Right atrium auricular region (tissue), 2 donors: ENCODE measurements at places on chromosomes 3 and 15. TPM values are rescaled to one million over a fixed set of nuclear protein-coding genes. Genes with fewer than 3 reads are reported as not detected.

The SEC62 gene
- 31.2 TPM for total RNA-seq

The RHCG gene
- 0.43 TPM for total RNA-seq

The ECE2 gene
- total RNA-seq, result 1.6 TPM

The FAM81A gene
- total RNA-seq, result 0.98 TPM

The SKOR1 gene
- total RNA-seq, result 0.12 TPM

The ALG3 gene
- 50.6 TPM for total RNA-seq

The KLHL6 gene
- 0.41 TPM for total RNA-seq

GRCh38 chr15:65032801-65033537, 3.5 kb upstream of the MTFMT start:
- no peak for DNase-seq

DNA sequence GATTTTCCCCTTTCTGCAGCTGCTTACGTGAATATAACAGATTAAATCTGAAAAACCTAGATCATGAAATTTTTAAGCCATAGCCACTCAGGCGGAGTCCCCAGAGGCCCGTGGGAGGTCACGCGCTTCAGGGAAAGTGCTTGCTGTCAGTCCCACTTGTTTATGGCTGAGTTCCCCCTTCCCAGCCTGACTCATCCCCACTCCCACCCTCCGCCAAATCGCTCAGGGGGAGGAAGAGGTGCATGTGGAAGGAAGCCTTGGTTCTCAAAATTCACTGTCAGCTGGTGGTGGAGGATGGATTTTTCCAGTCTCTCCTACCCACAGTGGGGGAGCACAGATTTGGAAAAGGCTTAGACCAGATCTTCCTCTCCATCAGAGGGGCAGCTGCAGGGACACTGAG, 67.4 kb downstream of the CORO2B start:
- no peak for DNase-seq

GRCh38 chr15:98071786-98072185, 111.3 kb downstream of the ARRDC4 start:
- DNase-seq, result no peak

GRCh38 chr3:152243301-152243711, 25.4 kb upstream of the MBNL1 start:
- no peak for DNase-seq

DNA sequence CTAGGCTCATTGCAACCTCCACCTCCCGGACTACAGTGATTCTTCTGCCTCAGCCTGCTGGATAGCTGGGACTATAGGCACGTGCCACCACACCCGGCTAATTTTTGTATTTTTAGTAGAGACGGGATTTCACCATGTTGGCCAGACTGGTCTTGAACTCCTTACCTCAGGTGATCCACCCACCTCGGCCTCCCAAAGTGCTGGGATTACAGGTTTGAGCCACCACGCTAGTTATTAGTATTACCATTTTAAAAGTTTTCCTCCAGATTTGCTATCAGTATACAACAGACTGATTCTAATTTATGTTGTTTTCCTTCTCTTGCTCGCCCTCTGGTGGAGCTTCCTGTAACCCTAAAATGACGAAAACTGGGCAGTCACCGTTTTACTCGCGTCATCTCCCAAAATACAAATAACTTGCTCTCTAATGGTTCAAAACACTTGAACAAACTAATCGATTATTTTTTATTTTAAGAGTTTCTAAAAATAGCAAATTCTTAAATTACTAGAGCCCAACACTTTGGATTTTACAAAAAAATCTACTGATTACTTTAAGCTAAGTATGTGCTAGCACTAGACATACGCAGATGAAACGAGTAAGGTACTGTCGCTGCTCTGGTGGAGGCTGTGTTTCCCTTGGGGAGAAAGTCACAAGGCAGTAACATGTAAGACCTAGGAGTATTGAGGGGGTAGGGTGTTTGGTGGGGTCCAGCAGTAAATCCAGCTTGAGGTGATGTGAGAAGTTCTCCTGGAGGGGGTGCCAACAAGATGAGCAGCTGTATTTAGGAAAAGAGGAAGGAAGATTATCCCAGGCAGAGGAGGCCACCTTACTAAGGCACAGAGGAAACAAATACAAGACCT, 203.3 kb downstream of the MBNL1 start:
- DNase-seq, result peak; percentile 80

DNA sequence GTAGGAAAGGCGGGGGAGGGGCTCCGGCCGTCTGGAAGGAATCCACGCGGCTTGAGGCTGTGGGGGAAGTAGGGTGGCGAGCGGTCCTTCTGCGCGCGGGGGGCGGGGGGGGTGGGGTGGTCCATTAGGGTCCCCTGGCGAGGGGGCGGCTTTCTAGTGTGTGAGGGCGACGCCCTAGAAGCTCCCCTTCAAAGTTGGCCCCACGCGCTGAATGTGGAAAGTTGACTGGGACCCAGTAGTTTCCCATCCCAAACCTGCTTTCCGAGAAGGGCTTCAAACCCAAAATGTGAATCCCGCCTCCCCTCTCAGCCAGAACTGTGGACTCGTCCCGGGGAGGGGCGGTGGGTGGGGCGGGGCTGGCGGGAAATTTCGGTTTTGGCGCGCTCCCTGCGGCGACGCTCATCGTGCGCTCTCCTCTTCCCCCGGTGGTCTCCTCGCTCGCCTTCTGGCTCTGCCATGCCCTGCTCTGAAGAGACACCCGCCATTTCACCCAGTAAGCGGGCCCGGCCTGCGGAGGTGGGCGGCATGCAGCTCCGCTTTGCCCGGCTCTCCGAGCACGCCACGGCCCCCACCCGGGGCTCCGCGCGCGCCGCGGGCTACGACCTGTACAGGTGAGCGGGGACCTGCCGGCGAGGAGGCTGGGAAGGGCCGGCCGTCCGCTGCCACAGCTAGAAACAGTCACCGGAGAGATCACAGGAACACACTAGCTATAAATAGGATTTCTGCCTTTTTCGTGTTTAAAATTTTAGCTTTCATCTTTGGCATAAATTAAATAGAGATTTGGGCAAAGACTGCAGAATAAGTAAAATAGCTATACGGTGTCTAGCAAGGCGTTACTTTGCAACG, 790 bp downstream of the DUT start:
- peak; percentile 65 for DNase-seq

DNA sequence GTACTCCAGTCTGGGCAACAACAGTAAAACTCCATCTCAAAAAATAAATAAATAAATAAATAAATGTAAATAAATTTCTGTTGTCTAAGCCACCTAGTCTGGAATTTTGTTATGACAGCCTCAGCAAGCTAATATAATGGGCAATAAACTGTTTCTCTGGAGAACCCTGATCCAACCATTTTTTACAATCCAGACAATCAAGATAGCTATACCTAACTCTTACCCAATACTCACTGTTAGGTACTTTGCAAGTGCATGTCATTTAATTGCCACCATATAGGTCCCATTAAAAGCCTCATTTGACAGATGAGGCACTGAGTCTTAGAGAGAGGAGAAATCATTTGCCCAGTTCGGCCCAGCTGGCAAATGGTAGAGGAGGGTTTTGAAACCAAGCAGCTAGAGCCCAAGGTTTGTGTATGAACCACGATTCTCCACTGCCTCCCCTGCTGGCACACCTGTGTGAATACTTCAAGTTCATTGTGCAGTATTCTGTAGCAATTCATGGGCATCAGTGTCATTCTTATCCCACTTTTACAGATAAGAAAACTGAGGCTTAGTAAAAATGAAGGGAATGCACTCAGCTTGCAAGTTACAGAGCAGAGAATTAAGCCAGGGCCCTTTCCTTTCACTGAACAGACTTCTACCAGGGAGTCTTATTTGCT, 107.0 kb upstream of the UBE2E1 start:
- no peak for DNase-seq

DNA sequence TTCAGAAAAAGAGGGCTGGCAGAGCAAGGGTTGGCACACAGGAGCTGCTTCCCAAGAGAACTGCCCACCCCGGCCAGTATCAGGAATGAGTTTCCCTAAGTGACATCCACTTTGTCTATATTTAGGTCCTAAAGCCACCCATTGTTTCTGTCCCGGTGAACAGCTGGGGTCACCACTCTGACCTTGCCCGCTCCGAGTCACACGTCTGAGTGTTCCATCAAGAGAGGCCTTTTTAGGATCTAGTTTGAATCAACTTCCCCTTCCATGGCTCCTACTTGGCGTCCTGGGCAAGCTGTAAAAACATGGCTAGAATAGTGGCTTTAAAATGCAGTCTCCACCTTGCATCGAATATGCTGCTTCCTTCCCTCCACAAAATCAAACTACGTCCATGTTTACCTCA, 109.6 kb upstream of the ARHGEF3 start:
- DNase-seq, result no peak

- DNase-seq, result no peak
Measured at GRCh38 chr3:102237181-102237580, 197.6 kb upstream of the ZPLD1 start.

DNA sequence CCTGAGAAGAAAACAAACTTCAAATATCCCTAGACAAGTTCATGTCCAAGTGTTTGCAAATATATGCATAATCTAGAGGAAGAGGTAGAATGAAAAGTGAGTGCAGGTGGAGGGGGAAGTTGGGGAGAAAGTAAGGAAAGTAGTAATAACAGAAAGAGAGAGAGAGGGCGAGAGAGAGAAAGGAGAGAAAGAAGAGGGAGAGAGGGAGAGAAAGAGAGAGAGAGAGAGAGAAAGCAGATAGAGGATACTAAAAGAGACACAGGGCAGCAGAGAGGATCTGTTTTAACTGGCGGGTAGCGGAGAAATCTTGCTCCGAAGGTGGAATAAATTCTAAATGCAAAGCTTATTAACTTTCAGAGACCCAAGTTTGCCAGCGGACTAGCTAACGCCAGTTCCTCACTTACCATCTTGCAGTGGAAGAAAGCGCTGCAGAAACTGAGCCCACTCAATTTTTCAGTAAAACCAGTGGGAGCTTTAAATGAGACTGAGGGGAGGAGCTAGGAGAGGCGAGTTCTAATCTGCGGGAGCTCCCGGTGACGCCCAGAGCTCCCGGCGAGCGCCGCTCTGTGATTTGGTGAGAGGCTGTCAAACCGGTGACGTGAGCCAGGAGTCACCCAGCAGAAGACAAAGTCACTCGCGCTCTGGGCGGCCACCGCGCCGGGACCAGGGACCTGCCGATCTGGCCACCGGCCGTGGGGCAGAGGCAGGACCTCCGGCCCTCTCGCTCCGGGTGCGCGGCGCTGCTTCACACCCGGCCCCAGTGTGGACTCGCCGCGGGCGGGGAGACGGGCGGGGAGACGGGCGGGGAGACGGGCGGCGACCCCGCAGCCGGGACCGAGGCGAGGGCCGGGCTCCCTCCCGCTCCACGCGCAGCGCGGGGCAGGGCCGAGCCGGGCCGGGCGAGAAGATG, at the start of gene GMNC:
TSS of gene GMNC (minus strand) at position 486 of the 910 bp plus-strand sequence. CDS start at position 407, 79 bp downstream.
- DNase-seq, result peak; percentile 93

DNA sequence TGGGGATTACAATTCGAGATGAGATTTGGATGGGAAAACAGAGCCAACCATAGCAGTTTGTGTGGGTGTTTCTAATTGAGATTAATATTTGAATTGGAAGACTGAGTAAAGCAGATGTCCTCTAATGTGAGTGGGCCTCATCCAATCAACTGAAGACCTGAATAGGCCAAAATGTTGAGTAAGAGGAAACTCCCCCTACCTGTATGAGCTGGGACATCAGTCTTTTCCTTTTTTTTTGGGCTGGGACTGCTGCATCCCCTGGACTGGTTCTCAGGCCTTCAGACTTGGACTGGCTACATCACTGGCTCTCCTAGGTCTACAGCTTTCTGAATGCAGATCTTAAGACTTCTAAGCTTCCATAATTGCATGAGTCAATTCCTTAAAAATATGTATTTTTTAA, 144.1 kb downstream of the CD47 start:
- DNase-seq, result no peak

DNA sequence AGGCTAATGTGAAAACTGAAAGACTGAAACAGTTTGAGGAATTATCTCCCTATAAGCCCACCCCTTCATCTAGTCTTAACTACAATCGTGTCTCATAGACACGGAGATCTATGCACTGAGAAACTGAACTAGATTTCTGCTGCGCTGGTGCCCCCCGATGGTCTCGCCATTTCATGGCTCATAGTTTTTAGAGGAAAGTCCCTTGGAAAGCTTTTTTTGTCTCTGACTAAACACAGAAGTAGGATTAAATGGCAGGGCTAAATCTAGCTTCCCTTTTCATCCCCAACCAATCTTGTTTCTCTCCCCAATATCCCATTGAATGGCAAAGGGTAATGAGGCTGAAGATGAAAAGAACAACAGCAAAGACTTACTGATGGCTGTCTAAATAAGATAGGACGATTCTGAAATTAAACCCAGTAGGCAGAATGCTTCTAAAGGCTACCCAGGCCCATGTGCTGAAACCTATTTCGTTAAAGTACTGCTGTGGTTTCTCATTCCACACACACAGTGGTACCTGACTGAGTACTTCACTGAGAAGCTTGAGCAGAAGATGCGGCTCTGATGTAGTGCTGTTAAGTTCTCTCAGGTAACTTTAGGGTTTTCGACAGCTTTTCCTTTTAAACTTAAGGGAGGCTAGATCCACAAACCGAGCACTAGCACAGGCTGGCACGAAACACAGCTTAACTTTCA, 142.7 kb downstream of the GADL1 start:
- DNase-seq, result no peak

GRCh38 chr3:107846279-107846852, 244.5 kb downstream of the CD47 start:
- DNase-seq, result peak; percentile 77

- no peak for DNase-seq
Measured at GRCh38 chr3:140290105-140290504, 355.1 kb downstream of the CLSTN2 start.

DNA sequence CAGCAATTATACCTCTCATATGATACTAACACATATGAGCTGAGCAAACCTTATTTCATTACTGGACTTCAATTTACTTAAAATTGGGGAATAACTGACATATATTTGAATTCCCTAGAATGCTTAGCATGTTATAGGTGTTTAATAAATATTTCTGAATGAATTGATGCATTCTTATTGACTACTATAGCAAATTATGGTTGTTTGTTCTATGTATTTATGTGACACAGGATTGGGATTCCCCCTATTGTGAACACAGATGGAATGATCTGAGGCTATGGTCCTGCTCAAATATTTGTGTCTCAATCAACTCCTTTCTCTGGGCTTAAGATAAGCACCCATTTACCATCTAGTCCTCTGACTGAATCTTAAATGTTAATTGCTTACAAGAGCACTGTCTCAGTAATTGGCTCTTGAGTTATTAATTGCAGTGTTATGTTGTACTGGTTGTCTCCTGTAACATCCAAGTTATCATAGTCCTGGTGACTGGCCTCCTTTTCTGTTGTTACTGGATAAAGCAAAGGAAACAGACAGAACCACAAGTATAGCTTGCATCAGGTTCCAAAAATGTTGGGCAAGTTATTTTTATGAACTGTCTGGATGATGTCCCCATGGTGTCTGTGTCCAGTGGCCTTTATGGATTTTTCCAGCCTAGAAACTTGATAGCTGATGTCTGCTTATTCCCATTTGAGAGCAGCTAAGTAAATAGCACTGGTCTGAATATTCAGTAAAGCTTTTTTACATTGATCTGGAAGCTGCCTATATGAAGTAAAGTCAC, 2.3 kb upstream of the UACA start:
- no peak for DNase-seq

- no peak for DNase-seq
Measured at GRCh38 chr3:107235193-107235927, 141.9 kb upstream of the CCDC54 start.

- no peak for DNase-seq
Measured at GRCh38 chr3:64554096-64554920, 133.5 kb downstream of the ADAMTS9 start.

GRCh38 chr3:71718072-71718471, 7.1 kb downstream of the EIF4E3 start:
- no peak for DNase-seq
